NAMALWA (cell line): ENCODE measurements at places on chromosomes 3 and 15.

DNA sequence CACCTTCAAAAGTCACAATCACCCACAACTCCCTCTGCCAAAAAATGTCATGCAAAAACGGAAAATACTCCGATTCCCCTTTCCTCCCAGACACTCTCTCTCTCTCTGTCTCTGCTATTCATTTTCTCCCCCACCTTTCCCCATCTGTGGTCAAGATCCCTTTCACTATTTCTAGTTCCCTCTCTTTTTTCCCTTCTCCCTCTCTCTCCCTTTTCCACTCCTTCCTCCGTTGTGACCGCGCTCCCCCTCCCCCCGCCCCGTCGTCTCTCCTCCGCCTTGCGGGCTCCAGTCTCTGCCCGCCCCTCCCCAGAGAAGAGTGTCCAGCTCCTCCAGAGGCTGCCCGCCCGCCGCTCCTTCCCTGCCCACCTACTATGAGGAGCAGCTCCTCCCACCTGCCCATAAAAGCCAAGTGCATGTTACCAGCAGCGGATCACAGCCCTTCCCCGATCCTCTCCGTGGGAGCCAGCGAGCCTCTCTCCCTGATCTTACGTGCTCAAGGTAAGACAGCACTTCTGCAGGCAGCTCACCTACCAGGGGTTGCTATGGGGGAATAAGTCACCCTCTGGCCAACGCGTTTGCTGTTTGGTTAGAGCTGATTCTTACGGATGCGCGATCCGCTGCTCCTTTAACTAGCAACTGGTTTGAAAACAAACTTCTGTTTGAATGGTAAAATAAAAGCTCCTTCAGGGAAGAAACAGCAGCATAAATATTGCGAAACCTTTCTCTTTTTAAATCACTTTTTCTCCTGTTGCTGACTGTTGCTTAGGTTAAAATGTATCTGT, at the start of gene COL8A1:
Gene COL8A1 (plus strand): TSS at position 428 of the 782 bp plus-strand sequence. CDS start 152,089 bp downstream, outside the sequence.
- DNase-seq, result no peak

DNA sequence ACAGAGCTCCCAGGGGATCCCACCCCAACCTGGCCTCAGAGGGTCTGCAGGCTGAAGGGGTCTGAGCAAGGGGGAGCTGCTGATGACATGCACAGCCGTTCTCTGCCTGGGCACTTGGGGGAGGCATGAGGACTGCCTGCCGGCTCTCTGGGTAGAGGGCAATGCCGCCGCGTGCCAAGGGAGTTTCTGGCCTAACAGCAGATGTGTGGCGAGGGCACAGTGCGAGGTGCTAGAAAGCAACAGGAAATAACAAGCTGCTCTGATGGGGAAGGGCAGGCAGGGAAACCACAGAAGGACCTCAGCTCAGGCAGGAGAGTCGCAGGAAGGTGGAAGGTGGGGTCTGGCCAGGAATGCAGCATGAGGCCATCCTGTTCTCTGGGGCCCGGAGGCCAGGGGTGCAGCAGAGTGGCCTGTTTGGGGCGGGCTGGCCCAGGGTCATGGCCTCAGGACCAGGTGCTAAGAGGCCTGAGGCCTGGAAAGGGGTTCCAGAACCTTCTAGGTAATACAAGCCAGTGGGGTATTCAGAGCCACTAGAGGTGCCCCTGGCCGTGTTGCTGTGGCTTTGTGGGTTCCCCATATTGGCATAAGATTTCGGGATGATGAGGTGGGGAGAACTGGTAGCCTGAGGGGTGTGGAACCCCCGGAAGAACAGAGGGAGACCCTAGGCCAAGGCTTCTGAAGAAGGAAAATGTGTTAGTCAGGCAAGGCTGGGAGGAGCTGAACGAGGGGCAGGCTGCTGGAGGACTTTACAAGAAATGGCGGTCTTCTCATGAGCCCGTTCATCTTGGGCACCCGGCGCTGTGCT, 41.2 kb downstream of the RGMA start:
- DNase-seq, result no peak

DNA sequence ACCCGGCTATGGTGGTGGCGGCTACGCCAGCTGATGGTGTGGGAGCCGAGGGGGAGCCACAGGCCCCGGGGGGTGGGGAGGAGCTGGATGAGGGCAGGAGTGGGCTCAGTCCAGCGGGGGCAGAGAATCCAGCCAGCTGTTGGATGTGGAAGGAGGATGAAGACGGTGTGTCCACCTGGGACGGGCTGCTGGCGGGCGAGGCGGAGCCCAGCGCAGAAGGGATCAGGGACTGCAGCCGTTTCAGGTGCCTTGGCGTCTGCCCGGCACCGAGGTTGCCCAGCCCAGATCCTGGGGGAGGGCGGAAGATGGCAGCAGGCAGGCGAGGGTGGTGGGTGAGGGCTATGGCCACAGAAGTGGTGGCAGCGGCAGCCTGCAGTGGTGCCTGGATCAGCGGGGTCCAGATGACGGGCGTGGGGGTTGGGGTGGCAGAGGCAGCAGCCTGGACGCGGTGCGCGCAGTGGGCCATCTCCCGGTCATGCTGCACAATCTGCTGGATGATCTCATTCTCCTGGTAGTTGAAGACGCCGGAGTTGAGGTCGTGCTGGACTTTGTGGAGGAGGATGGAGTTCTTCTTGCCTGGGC, 45.3 kb downstream of the HCN4 start:
- DNase-seq, result no peak

GRCh38 chr3:69090021-69090420, 5.3 kb downstream of the ARL6IP5 start:
- no peak for DNase-seq

- DNase-seq, result peak; percentile 72
Measured at GRCh38 chr3:184345317-184346144, 8.1 kb downstream of the FAM131A start.

GRCh38 chr3:41674449-41674848, 287.5 kb downstream of the ULK4 start:
- DNase-seq, result no peak

- DNase-seq, result no peak
Measured at GRCh38 chr15:48472756-48473155, 141.5 kb downstream of the DUT start.

DNA sequence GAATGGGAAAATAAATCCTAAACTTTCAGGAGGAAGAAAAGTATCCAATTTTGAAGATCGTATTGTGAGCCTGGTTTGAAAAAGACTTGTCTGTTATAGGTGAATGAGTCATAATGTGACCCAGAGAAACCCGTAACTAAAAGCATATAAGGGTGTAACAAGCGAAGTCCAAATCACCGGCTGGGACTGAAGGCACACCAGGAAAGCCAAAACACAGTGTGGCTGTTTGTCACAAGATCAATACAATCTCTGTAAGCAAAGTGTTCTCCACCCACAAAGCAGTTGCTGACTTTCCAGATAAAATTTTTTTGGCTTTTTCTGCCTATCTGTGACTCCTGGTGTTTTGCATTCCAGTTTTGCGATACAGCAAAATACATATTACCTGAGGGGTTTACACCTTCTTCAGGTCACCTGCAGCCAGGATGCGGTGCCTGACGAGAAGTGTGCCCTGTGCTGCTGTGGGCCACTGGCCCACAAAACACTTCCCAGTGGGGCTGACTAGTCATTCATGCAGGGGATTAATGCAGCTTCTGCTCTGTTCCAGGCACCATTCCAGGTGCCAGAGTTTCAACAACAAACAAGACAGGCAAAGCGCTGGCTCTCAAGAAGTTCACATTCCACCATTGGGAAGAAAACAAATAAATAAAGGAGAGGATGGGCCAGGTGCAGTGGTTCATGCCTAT, 14.4 kb downstream of the HES1 start:
- no peak for DNase-seq

DNA sequence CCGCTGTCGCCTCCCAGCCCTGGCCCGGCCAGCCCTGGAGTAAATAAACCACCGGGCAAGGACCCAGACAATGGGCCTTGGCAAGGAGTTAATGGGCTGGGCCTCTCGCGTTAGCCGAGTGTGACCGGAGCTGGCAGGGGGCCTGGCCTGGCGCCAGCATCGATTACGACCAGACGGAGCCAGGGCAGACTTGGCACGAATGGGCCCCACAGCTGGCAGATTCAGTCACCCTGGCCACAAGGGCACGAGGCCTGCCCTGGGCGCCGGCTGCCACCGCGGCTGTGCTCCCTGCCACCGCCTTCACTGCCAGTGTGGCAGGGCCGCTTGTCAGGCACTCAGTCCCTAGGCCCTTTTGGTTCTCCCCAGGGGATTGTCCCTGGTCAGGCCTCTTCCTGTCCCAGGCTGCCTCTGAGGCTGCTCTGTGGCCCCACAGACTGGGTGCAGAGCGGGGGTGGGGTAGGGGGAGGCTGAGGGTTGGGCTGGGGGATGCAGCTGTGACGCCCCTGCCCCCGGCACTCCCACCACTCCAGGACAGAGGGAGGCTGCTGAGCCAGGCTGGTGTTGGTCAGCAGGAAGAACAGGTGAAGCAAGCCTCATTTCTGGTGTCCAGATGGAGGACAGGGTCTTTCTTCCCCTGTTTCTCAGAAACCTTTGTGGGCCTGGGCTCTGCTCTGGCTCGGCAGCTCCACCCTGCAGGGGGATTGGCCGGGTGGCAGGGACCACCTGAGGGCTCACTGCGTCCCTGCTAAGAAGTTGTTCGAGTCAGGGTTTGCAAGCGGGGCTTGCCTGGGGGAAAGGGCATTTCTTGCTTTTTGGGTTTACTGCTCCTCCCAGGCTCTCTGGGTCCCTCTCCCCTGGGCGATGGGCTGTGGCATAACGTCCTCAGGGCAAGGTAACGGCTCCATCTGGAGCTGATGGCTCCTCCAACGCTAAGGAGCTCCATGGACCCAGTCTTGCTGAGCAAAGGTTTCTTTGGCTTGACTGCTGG, 30.5 kb upstream of the SRP14 start:
- DNase-seq, result peak; percentile 64

GRCh38 chr3:104519468-104520227, 847.1 kb upstream of the ALCAM start:
- no peak for DNase-seq

- peak; percentile 48 for DNase-seq
Measured at GRCh38 chr15:88897456-88898194, 2.3 kb upstream of the HAPLN3 start.

GRCh38 chr15:35436422-35436821, 109.5 kb downstream of the DPH6 start:
- DNase-seq, result no peak

DNA sequence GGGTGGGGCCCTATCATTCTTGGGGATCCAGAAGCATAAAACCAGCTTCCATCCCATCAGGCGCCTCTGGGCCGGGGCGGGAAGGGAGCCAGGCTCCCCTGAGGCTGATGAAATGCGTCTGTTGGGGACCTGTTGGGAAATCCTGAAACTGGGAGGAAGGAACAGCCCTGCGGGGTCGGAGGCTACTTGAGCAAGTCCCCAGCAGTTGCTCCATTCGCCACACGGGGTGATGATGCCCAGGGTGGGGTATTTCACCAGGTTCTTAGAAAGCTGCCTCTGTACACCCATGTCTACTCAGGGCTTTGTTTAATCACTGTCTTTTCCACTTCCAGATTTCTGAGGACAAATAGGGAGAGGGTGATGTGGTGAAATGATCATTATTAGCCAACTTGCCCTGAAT, 25.4 kb upstream of the TSEN2 start:
- no peak for DNase-seq
